ENCODE measurements at places on chromosomes 6 and 20. TPM values are rescaled to one million over a fixed set of nuclear protein-coding genes. Genes with fewer than 3 reads are reported as not detected.
A peak's percentile ranks its signal among the peaks of the same experiment; 100 is the strongest.

Gene TPD52L1
- 54.1 TPM for total RNA-seq

Gene HLA-DPA1
- total RNA-seq, result 203 TPM

Gene ERVFRD-1
- total RNA-seq, result not detected

DNA sequence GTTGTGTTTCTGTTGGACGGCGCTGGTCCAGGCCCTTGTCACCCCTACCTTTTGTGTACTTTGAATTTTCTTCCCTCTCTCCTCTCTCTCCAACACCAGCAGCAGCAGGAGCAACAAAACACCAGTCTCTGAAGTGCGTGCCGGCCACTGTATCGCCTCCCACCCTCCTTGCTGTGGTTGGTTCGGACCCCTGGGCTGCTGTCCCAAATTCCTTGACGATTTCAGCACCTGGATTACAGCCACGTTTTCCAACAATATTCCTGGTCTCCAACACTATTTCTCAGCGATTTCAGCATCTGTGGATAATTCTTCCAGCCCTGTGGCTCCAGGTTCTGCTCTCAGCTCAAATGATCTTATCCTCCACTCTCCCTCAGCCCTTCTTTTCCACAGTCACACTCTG is 11.8 kb downstream of the MAS1 start:
- no peak overlapping the region for H3K4me3 ChIP-seq

DNA sequence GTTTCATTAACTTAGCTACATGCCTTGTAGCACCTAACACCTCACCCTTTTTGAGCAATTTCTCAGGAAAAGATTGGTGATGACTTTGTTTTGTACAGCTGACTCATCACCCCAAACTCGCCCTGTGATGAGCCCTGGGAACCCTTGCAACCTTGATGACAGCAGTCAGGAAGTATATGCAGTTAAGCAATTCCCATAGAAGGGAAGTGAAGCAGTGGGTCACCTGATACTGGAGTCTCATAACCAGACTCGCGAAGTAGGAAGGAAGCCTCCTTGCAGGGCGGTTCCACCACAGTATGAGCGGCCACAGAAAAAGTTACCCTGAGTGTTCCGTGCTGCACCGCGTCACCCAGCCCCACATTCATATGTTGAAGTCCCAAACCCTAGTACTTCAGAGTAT is 82.0 kb upstream of the EDN1 start:
- H3K27me3 ChIP-seq, result no peaks in the 10 kb centered on the region
- no peak for DNase-seq
- H3K36me3 ChIP-seq, result no peaks in the 10 kb centered on the region
- no peak overlapping the region for H3K27ac ChIP-seq

GRCh38 chr6:21357262-21357661 is 236.3 kb upstream of the SOX4 start:
- no peaks in the 10 kb centered on the region for H3K36me3 ChIP-seq
- no peaks in the 10 kb centered on the region for H3K27me3 ChIP-seq
- no peak overlapping the region for H3K27ac ChIP-seq
- no peak overlapping the region for H3K4me3 ChIP-seq

Gene OR2B6
- not detected for total RNA-seq

Gene SLC22A2
- not detected for total RNA-seq

- no peaks in the 10 kb centered on the region for H3K4me1 ChIP-seq
- H3K36me3 ChIP-seq, result no peaks in the 10 kb centered on the region
- H3K27ac ChIP-seq, result peak overlapping the region; percentile 58
- no peak for DNase-seq
- H3K4me3 ChIP-seq, result peak overlapping the region; percentile 73
- no peaks in the 10 kb centered on the region for H3K27me3 ChIP-seq
These were observed 670 bp upstream of the PARD6B start for GRCh38 chr20:50730765-50731054.

- no peaks in the 10 kb centered on the region for H3K27me3 ChIP-seq
- no peak overlapping the region for H3K4me3 ChIP-seq
- no peak overlapping the region for H3K27ac ChIP-seq
- no peaks in the 10 kb centered on the region for H3K4me1 ChIP-seq
- no peaks in the 10 kb centered on the region for H3K36me3 ChIP-seq
- DNase-seq, result no peak
These were observed 6.1 kb downstream of the EEF1A1 start for GRCh38 chr6:73514746-73515110.

Gene GSTA2
- total RNA-seq, result not detected

- H3K27me3 ChIP-seq, result no peaks in the 10 kb centered on the region
- H3K27ac ChIP-seq, result no peak overlapping the region
- no peak for DNase-seq
- no peaks in the 10 kb centered on the region for H3K36me3 ChIP-seq
- no peak overlapping the region for H3K4me3 ChIP-seq
- H3K4me1 ChIP-seq, result no peaks in the 10 kb centered on the region
These were observed 255.1 kb upstream of the KCNG1 start for GRCh38 chr20:51277961-51278360.

- no peaks in the 10 kb centered on the region for H3K27me3 ChIP-seq
- no peak for DNase-seq
- H3K4me3 ChIP-seq, result no peak overlapping the region
- peaks cover 2% of the 10 kb centered on the region for H3K4me1 ChIP-seq
These were observed 46.2 kb downstream of the MAN1A1 start for GRCh38 chr6:119303164-119303887.

GRCh38 chr6:85389151-85389797 is 60.6 kb upstream of the NT5E start:
- no peaks in the 10 kb centered on the region for H3K36me3 ChIP-seq
- H3K4me3 ChIP-seq, result no peak overlapping the region
- no peak for DNase-seq
- no peaks in the 10 kb centered on the region for H3K4me1 ChIP-seq
- no peaks in the 10 kb centered on the region for H3K27me3 ChIP-seq

Gene TFAP2B
- not detected for total RNA-seq
